ENCODE measurements at places on chromosomes 11 and 22.

- DNase-seq = no peak
Observed at GRCh38 chr11:130078080-130078479, 8.4 kb downstream of the APLP2 start.

GRCh38 chr22:29994027-29994715 is 86.1 kb upstream of the HORMAD2 start:
- no peak for DNase-seq

GRCh38 chr22:49594078-49594477 is 233.6 kb downstream of the BRD1 start:
- DNase-seq = no peak

DNA sequence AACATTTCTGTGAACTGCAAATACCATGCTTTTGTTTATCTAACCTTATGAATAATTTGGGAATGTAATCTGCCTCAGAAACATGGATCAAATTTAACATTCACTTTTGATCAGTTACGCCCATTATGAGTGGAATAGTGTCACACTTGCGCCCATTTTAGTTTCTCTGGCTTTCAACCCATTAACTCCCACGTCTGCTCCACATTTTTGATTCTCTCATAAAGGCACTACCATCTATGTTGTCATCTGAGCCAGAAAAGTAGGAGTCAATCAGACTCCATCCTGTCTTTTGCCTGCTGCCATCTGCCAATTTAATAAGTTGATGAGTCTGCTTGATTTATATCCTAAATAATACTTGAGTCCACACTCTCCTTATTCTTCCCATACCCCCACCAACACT is 1090.7 kb downstream of the DLG2 start:
- no peak for DNase-seq

GRCh38 chr22:41469218-41469851 is 418 bp downstream of the ACO2 start:
- peak; percentile 65 for DNase-seq
